ENCODE measurements at places on chromosomes 4 and X.

DNA sequence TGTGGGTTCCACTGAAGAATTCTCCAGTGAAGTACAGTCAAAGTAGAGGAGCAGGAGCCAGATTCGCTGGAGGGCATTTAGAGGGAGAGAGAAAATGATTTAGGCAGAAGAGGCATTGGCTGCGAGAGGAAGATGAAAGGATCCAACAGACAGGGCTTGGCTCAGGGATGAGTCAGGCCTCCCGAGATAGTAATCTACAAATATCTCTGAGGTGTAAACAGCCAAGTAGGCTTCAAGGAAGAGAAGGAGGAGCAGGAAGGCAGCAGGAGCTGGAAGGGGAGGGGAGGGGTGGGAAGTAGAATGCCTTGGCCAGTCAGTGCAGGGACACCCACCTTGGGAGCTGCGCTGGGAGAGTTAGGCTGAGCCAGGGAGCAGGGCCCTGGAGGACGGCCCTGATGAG, 55.5 kb downstream of the PJA1 start:
- no peak for DNase-seq

DNA sequence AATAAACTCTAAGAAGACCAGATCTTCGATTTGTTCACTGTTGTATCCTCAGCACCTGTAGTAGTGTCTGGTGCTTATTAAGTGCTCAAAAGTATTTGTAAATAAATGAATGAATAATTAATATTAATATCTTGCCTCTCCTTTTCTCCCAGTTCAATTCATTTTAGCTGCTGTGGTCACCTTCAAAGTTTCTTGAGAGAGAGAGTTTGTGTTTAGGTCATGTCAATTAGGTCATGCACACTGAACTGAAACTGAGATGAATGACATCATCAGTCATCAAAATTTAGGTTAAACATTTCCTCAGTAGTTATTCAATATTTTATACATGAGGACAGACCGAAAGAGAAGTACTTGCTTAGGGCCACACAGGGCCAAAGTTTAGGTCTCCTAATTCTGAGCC, 73.5 kb downstream of the ANXA3 start:
- DNase-seq: no peak

- DNase-seq: no peak
Measured at GRCh38 chr4:62402088-62402806, 1202.1 kb downstream of the ADGRL3 start.

DNA sequence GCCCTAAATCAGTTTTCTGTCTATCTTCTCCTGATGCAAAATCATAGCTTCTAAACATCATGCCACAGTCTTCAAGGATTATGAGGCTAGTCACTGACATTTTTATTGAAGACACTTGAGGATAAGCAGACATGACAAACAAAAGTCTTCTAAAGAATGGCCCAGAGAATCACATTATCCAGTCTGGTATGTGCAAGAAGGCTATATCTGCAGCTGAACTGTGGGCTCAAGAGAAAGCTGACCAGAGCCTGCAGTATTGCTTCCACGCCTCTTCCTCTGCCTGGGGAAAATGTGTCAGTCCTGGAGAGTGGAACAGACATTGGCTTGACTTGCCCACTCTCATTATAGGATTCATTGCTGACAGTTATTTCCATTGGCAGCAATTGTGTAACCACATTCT, 553.5 kb downstream of the SPOCK3 start:
- DNase-seq: no peak

GRCh38 chr4:129164243-129164642, 68.3 kb downstream of the C4orf33 start:
- DNase-seq: no peak

DNA sequence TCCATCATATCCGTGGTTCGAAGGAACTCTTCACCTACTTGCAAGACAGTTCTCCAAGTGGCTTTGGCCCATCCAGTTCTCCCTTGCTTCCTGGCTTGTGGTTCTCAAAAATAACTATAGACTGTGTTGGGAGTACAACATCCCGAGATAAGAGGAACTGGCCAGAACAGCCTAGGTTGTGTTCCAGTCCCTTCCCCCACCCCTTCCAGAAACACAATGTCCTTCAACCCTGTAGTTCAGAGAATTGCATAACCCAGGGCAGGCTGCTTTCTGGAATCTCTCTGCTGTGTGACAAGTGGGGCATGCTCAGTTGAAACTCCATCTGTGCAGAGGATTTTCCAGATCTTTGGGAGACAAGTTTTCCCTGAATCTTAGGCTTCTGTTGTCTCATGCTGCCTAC, 206.5 kb downstream of the PCDH10 start:
- no peak for DNase-seq

- no peak for DNase-seq
Measured at GRCh38 chr4:40059362-40059761, 2.7 kb downstream of the N4BP2 start.

DNA sequence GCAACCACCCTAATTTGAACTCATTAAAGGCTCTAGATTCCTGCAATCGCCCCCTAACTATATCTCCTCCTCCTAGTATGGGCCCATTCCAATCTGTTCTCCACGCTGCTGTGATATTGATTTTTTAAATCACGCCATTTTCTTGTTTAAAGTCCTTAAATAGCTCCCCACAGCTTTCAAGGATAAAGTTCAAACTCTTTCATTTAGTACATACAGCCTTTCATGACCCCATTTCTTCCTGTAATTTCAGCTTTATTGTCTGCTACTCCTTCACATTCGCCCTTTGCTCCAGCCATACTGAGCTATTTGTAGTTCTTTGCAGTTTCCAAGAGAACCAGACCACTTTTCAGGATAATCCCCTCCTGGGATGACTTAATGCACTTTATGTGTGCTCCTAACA, 118.5 kb downstream of the GC start:
- DNase-seq: no peak

- DNase-seq: no peak
Measured at GRCh38 chrX:38975368-38975942, 174.2 kb downstream of the MID1IP1 start.

DNA sequence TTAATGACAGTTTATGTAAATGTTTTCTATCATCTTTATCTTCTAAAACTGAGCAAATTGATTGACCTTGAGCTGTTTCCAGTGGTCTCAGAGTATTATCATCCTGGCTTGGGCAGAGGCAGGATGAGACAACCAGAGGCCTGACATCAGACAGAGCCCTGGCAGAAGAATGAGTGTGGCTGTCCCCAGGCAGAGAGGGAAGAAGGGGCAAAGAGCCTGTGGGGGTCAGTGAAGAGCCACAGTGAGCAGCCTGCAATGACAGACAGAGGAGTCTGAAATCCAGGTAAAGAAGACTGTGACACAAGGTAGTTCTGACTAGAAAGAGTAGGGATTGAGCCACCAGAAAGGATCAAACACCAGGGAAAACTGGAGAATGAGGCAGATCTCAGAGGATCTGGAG, 182.4 kb upstream of the ARSJ start:
- no peak for DNase-seq

DNA sequence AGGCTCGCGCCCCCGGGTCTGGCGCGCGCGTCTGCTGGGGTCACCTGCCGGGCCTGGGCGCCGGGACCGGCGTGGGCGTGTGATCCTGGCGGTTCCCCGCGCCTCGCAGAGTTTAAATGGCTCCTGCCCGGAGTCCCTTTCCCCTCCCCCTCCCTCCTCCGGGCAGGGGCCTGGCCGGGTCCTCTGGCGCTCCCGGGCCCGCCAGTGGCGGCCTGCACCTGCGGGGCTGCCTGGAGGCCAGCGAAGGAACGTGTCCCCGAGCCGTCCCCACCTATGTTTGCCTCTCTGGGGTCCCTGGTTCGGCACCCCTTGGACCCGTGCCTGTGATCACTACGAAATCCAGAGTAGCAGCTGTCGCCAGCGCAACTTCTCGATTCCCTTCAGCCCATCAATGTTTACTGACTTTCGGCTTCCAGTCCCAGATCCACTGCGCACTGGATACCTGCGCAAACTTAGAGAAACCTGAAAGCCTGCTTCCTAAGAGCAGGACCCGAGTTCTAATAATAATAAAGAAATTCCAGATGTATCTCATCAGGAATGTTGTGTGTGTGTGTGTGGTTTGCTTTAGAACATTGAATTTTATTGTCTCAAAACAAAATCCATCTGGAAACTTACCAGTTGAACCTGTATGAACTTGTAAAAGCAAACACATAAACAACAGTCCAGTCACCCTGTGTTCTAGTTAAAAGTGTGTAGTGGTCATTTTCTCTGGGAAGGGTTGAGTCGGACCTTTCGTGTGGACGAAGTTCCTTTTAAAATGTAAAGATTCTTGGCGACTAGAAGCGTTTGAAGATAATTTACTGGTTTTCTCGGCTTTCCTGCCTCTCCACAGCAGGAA, 788 bp downstream of the SHROOM2 start:
- DNase-seq: no peak

DNA sequence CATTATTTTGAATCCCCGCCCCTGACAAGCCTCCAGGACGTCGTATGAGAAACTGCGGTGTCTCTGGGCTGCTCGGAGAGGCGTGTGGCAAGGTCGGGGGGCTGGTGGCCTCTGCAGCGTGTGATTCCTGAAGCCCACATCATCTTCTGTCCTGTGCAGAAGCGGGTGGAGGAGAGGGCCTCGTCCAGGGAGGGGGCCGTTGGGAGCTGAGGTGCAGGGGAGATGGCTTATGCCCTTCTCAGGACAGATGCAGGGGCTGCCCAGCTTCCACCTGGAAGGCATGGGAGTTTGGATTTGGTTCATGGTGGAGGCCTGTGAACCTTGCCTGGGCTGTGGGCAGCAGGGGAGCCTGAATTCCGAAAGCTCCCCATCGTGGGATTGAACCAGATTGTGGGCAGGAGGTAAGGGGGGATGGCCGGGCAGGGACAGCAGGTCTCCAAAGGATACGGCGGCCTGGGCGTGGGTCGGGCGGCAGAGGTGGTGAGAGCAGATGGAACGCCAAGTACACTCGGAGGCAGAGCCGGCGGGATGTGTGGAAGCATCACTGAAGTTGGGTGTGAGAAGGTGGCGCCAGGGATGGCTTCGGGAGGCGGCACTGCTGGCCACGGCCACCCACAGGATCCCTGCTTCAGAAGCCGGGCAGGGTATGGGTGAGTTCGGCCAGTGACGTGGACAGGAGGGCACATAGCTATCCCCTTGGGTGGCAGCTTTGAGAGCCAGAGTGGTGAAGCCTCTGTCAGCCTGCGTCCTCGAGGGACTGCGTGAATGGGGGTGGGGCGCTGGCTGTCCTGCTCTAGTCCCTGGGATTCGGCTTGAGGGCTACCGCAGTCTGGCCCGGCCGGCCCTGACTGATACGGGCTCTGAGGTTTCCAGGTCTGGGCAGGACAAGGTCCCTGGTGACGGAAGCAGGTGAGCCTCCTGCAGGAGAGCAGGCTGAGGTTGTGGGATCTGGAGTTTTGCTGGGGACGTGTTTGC, 76.3 kb upstream of the ADRA2C start:
- DNase-seq: no peak

- no peak for DNase-seq
Measured at GRCh38 chr4:121370729-121371325, 10.0 kb downstream of the QRFPR start.

GRCh38 chr4:143514497-143514896, 995 bp downstream of the SMARCA5 start:
- DNase-seq: no peak

GRCh38 chrX:47862680-47863079, 26.0 kb downstream of the ZNF81 start:
- no peak for DNase-seq

DNA sequence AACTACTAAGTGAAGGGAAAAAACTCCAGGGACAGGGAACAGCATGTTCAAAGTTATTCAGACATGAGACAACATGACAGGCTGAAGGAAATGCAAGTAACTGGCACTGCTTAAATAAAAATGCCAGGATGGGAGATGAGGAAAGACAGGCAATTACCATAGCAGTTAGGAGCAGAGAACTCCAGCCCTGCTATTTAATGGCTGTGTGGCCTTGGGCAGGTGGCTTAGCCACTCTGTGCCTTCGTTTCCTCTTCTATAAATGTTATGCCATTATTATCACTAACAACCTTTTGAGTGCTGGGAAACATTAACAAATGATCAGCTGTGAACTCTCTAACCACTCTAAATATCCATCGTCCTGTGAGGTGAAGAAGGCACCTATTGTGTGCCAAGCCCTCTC, 32.7 kb downstream of the PROM1 start:
- no peak for DNase-seq

GRCh38 chrX:39893417-39894338, 204.1 kb downstream of the BCOR start:
- DNase-seq: no peak

DNA sequence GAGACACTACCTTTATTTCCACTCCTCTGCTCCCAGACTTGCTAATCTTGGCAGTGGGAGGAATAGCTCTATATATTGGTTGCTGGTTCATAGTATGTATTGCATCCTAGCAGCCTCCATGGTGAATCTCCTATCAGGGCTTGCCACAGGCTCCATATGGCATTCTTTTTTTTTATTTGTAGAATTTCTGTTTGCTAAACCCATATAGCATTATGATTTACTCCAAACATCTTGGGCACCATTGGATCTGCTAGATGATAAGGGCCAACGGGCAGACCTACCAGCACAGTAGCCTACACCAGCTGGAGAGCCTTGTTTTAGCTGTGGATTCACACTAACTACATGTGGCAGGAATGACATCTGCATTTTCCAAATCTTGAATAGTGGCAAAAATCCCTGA, 6.9 kb downstream of the SMIM10 start:
- DNase-seq: no peak

- no peak for DNase-seq
Measured at GRCh38 chr4:2354118-2354517, 64.3 kb downstream of the ZFYVE28 start.

DNA sequence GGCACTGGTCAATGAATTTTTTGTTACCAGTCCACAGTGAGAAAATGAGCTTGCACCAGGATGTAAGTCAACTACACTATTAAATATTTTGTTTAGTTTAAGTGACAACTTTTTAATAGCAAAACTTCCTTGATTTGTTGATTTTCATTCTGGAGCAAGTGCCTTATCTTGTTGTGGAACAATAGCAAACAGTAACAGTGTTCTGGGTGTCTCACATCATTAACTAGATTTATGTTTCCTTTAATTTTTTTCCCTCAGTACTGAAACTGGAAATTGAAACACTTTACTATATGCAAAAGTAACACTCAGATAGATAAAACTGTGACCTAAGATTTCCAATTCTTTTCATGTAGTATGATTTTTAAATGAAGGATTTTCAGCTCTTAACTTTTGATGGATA, 80.1 kb downstream of the GALNT7 start:
- DNase-seq: no peak

DNA sequence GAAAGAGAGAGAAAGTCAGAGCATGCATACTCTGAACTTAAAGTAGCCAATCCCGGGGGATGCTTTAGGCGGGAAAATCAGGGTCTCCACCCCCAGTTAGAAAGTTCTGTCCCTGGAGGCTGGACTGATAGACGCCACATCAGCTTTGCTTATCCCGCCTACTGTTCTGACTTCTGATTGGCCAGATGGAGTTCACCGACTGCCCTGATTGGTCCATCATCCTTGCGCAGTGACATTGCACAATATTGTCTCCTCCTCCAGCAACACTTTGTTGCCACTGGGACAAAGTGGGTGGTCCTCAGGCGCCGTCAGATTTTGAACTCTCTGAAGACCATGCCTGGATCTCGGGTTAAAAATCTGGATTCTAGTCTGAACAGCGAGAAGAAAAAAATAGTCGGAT, 50.3 kb downstream of the SSX3 start:
- DNase-seq: no peak

GRCh38 chr4:95510145-95510544, 38.6 kb downstream of the UNC5C start:
- DNase-seq: no peak

All from stimulated activated CD8-positive, alpha-beta memory T cell treated with anti-CD3 and anti-CD28 coated beads, Interleukin-7, amount 100 ng/mL, for 1 hour (primary cell).